ENCODE measurements at places on chromosomes 16 and 17.

DNA sequence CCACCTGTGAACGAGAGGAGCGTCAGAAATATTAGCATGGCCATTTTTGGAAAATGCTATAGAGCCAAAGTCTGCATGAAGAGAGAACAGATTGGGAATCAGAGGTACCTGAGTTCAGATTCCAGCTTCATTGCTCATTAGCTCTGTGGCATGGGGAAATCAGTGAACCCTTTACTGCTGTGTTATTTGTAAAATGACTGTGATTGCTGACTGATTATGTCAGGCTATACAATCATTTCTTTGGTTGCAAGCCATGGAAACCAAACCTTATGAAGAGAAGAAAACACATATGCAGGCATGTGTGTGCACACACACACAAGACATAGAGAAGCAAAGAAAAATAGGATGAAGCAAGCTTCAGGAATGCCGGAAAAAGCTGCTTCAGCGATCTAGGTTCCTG is 101.4 kb upstream of the HSBP1 start:
- no peak for DNase-seq

- no peak for DNase-seq
Observed at GRCh38 chr17:16995930-16996329, 24.0 kb upstream of the TNFRSF13B start.

DNA sequence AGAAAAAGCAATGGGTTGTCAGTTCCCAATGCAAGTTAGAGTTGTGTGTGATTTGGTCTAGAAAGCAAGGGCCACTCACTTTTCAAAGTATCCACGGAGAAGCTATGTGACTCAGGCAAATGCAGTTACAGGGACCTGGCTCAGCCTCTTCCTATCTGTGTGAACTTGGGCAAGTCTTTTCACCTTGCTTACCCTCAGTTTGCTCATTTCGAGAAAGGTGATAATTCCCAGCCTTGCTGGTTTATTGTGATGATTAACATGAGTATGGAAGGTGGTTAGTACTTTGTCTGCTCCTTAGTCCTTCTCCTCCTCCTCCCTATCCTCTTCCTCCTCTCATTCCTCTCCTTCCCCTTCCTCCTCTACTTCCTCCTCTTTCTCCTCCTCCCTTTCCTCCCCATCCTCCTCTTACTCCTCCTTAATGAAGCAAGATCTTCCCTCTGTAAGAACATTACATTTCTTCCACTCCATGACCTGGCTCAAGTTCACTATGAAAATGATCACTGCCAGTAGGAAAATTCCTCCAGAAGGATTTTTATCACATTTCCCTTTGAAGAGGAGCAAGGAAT is 204.0 kb downstream of the GRIN2A start:
- no peak for DNase-seq

- no peak for DNase-seq
Observed at GRCh38 chr17:50661795-50662391, 27.2 kb downstream of the ABCC3 start.

DNA sequence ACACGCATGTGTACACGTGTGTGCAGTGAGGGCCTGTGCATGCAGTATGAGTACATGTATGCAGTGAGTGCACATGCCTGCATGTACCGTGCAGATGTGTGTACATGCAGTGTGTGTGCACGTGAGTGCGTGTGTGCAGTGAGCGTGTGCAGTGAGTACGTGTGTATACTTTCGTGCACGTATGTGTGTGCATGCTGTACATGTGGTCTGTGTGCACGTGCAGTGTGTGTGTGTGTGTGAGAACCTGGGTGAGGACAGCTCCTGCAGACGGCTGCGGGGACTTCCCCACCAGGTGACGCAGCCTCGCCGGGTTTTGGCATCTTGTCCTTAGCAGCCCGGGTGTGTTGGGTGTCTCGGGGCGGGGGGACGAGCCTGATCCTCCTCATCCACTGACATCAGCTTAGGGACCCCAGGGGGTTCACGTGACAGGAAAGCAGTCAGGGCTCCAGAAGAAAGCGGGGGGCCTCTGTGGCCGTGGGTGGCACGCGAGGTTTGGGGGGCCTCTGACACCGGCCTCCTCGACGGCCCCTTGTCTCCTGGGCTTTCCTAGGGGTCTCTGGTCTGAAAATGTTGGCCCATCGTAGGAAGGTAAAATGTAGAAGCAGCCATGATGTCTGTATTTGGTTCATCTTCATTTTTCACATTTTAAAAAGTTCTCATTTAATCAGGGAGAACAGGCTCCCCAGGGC is 119.6 kb upstream of the ZNF750 start:
- no peak for DNase-seq

DNA sequence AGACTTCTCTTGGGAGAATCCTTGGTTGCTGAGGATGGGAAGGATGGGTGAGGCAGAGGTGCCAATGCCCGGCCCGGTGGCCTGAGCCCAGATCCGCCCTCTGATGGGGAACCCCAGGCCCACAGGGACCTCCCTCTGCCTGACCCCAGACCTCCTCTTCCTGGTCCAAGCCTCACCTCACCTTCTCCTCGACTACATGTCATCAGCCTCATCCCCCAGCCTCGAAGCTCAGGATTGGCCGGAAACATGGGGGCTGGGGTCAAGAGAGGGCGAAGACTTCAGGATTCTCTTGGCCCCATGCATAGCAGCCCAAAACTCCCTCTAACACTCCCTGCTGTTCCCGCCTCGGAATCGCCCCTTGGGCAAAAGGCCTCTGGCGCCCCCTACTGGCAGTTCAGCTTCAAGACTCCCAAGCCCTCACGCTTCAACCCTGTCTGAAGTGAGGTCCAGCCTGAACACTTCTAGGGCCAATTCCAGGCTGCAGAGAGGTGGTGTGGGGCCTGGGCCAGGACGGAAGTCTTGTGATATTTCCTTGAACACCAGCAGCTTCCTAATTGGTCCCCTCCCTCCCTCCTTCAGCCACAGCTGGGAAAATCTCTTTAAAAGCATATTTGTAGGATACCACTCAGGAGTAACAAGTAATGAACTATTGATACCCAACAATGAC is 47.2 kb downstream of the ARHGAP27 start:
- DNase-seq: peak; percentile 87

GRCh38 chr17:64036198-64036922 is 15.9 kb upstream of the ICAM2 start:
- no peak for DNase-seq

- no peak for DNase-seq
Observed at GRCh38 chr17:5381542-5381941, 37.9 kb downstream of the NUP88 start.

GRCh38 chr17:5499476-5500231 is 13.3 kb downstream of the MIS12 start:
- DNase-seq: no peak

DNA sequence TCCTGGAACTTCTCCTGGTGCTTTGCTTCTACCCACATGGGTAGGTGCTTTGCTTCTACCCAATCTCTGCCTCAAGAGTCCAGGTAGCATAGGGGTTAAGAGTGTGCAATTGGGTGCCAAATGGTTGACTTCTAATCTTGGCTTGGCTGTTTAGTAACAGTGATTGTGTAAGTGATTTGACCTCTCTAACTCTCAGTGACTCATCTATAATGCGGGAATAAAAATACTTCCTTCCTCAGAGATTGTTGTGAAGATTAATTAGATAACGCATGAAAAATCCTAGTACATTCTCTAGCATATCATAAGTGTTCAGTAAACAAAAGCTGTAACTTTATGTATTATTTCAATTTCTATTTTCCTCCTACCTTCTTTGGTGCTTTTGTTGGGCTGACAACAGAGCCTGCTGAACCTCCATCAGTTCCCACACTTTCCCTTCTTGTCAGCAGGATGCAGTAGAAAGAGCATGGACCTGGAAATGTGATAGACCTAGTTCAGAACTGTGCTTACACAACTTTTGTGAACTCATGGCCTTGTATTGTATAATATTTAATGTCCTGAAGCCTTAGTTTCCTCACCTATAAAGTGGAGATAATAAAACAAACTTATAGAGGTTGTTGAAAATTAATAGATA is 72.9 kb upstream of the SMIM36 start:
- no peak for DNase-seq

DNA sequence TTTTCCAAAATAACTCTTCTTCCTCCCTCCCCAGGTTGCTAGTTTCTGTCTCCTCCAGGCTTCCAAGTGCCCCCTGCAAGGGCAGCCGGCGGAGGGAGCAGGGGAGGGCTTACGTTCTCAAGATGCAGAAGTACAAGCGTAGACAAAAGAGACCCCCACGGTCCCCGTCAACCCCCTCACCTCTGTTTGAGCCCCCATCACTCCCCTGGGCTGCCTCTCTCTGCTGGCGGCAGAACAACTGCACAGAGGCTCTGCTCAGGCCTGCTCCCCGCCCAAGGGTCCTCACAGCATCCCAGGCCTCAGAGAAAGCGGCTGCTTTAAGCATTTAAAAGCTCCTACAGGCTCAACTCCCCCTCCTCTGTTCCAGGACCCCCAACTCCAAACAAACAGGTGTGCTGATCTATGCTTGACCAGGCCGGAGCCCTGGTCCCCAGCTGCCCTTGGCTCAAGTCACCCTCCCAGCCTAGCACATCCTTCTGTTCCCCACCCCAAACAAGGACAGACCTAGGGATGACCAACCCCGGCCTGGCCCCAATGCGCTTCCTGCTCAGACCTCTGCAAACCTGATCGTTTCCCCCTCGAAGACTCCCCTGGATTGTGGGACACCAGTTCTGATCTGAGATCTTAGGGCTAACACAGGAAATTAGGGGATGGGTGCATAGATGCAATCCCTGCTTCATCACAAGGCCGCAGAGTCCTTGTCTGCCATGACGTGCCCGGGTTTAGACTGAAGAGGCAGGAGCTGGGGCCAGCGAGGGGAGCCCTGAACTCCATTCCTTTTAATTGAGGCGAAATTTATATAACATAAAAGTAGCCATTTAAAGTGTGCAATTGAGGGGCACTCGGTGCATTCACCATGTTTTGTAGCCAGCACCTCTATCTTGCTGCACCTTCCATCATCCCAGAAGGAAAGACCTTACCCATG is 17.2 kb upstream of the RBFOX3 start:
- no peak for DNase-seq

- no peak for DNase-seq
Observed at GRCh38 chr17:65896889-65897288, 295.0 kb downstream of the CEP112 start.

DNA sequence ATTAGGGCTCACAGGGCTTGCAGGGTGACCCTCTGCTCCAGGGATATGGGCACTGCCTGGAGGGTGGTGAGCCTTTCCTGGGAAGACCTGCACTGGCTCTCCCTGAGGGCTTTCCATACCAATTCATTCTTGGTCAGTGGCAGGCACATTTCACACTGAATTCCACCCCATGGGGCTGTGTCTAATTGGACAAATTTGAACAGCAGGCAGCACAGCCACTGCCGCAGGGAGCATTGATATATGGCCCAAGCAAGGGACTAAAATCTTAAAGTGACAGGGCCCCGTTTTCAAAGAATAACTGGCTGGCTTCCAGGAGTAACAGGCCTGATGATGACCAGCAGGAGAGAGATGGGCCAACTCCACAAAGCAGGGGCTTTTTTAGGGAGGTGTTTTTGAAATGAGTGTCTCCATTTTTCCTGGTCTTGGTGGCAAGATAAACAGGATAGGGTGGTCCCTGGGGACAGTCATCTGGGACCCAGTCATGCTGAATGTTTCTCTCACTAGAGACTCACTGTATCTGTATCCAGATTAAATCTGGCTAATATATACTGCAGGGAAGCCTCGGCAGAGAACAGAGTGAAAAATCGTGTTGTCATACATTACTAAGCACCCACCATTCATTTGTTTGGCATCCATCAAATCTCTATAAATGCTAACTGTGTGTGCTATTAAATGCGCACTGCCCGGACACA is 74.1 kb upstream of the TBX2 start:
- no peak for DNase-seq

- no peak for DNase-seq
Observed at GRCh38 chr17:76659928-76660655, 16.5 kb upstream of the ST6GALNAC1 start.

GRCh38 chr16:35184356-35184870 is 1725.0 kb downstream of the TP53TG3F start:
- no peak for DNase-seq

DNA sequence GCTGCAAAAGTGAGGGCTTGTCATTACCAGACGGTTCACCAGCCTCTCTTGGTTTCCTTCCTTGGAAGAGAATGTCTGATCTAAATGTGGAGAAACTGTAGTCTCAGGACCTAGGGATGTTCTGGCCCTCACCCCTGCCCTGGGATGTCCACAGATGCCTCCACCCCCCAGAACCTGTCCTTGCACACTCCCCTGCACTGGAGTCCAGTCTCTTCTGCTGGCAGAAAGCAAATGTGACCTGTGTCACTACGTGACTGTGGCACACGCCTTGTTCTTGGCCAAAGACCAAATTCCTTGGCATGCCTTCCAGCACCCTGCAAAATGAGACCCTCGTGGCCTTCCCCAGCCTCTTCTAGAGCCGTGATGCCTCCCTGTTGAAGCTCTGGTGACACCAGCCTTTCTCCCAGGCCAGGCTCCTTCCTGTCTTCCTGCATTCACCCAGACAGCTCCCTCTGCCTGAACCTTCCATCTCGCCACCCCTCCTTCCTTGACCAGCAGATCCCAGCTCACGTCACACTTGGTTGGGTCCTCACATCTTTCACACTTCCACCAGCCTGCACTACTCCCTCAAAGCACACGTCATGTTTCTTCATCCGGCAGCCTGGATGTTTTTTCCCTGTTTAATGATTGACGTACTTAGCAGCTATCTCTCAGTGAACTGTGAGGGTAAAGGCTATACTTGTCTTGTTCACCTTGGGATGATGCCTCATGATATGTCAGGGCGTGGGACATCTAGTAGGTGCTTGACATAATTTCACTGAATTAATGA is 4.3 kb downstream of the ZNF768 start:
- no peak for DNase-seq
